ENCODE measurements at places on chromosomes 3 and 15.

GRCh38 chr3:105805404-105805803 lies 63.4 kb downstream of the CBLB start:
- DNase-seq: no peak

GRCh38 chr3:182683453-182683852 lies 109.9 kb upstream of the ATP11B start:
- peak; percentile 76 for DNase-seq

- no peak for DNase-seq
These were observed 3.1 kb upstream of the SQOR start for GRCh38 chr15:45631776-45632175.

GRCh38 chr3:16523778-16524177 lies 10.3 kb upstream of the RFTN1 start:
- no peak for DNase-seq

GRCh38 chr3:39379778-39380155 lies 3.4 kb upstream of the SLC25A38 start:
- DNase-seq: no peak

GRCh38 chr15:65055201-65055870 lies 10.1 kb downstream of the SLC51B start:
- DNase-seq: no peak

GRCh38 chr3:4552811-4553210 lies 59.7 kb downstream of the ITPR1 start:
- DNase-seq: no peak

- no peak for DNase-seq
These were observed 40.4 kb upstream of the C15orf39 start for GRCh38 chr15:75161106-75161916.

GRCh38 chr15:88908697-88909621 lies 4.2 kb downstream of the MFGE8 start:
- no peak for DNase-seq

DNA sequence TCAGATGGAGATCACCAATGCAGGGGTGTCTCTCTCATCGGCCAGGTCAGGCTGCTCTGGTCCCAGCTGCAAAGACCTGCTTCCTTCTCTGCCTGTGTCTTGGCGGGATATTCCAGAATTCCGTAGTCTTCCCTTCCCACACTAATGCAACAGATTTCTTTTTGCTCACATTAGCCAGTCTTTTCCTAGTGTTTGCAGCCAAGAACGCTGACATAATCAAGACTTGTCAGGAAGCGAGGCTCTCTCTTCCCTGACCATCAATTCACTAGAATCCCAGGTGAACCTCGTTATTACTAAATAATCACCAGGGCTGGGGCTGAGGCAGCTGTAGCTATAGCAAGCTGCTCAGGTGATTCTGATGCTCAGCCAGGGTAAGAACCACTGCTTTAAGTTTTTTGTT lies 43.2 kb upstream of the ACKR4 start:
- no peak for DNase-seq

DNA sequence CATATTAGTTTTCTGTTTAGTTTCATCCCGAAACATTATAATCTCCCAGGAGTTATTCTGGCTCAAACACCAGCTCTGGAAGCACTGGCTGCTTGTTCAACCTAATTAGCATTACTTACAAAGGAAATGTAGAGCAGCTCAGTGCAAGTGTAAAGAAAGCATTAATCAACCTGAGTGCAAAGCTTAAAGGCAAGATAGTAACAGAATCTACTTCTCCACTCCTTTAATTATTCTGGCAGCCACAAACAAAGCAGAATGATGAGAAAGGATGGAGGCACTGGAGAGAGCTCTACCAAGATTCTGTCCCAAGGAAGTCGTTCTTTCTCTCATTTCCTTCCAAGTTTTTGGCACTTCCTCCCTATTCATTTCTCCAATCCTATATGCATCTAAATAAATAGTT lies 1384.0 kb downstream of the ZPLD1 start:
- no peak for DNase-seq

- no peak for DNase-seq
These were observed 29.9 kb upstream of the GRIP2 start for GRCh38 chr3:14570089-14570488.

GRCh38 chr15:63967616-63968015 lies 78.7 kb downstream of the DAPK2 start:
- DNase-seq: no peak

GRCh38 chr3:115982629-115983028 lies 359.3 kb downstream of the GAP43 start:
- no peak for DNase-seq

DNA sequence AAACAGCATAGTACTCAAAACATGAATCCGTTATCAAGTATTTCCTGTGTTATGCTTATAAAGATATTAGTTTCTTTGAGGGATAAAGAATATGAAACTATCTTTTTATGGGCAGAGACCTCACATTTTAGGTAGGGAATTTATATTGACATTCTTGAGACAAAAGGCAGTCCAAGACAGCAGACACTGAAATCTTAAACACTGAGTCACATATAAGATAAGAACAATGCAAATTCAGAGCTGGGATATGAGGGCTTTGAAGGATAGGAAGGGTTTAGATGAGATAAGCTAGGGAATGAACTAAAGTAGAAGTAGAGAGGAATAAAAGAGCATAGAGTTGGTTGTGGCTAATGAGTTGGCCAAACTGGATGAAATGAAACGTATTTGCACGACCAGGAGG lies 58.4 kb downstream of the ASTE1 start:
- no peak for DNase-seq

DNA sequence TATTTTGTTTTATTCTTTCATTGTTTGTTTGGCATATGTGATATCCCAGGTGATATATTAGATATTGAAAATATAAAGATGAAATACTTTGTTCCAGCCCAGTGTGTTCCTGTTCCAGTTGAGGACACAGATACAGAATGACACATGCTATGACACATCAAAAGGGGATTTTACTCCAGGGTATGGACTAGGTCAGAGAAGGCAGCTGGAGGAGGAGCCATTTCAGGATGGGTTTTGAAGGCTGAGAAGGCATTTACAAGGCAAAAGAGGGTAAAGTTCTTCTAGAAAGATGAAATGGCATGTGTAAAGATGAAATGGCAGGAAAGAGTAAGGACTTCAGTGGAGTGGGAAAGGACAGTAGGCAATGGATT lies 163.8 kb downstream of the ZIC1 start:
- no peak for DNase-seq

GRCh38 chr15:55522742-55523450 lies 14.9 kb upstream of the DNAAF4 start:
- DNase-seq: no peak

GRCh38 chr15:39171944-39172368 lies 408.9 kb upstream of the THBS1 start:
- DNase-seq: no peak

- DNase-seq: peak; percentile 54
These were observed 68.8 kb downstream of the SCN5A start for GRCh38 chr3:38580450-38581382.

GRCh38 chr3:87581240-87581639 lies 304.9 kb upstream of the POU1F1 start:
- no peak for DNase-seq

DNA sequence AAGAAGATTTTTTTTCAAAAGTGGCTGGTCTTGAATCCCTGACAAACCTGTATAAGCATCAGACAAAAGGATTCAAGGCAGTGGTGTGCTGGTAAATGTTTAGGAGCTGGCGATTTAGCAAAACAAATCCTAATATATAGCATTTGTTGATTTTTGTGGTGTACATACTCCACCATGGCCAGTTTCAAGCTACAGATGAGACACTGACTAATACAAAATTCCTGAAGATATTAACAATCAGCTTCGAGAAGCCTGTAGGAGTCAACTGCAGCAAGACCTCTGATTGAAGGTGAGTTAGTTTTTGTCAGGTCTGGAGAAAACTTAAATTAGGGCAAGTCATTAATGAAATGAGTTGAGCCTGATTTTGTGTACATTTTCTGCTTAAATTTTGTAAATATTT lies 6.7 kb downstream of the STRIT1 start:
- DNase-seq: no peak

- no peak for DNase-seq
These were observed 306.3 kb downstream of the ZPLD1 start for GRCh38 chr3:102741105-102741504.

DNA sequence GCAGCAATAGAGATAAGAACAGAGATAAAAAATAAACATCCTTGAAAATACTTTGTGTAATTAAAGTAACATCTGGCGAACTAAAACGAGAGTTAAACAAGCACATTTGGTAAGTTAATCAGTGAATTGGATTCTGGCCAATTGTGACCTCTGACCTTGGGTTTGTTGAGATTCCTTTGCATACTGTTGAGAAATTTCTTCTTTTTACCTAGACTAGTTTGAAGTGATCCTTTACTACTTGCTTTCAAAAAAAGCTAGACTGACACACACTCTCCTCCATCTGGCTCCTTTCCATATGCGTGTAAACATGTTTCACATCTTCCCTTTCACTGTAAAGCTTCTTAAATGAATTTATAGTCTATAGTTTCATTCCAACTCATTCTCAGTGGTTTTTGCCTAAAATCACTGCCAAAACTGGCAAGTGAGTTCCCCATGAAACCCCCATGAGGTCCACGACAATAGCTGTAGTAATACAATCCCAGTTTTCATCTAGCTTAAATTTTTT lies 17.3 kb upstream of the GBE1 start:
- DNase-seq: no peak

- no peak for DNase-seq
These were observed 11.0 kb downstream of the TCF12 start for GRCh38 chr15:56929399-56929798.

DNA sequence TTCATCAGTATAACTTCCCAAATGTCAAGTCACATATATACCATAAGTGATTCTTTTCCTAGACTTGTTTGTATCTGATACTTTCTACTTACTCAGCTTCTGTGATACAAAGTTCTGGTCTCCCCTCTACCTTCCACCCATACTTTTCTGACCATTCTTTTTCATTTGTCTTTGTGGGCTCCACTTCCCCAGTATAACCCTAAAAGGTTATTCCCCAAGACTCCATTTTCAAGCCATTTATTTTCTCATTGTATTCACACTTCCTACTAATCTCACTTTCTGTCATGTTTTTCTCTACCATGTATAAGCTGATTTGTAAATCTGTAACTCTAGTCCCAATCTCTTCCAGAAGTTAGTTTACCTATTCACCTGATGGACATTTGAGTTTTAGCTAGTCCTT lies 34.0 kb downstream of the IQCB1 start:
- DNase-seq: no peak

- no peak for DNase-seq
These were observed 74.7 kb downstream of the SNRK start for GRCh38 chr3:43361077-43361476.
